ENCODE measurements at places on chromosomes 13 and 19.

DNA sequence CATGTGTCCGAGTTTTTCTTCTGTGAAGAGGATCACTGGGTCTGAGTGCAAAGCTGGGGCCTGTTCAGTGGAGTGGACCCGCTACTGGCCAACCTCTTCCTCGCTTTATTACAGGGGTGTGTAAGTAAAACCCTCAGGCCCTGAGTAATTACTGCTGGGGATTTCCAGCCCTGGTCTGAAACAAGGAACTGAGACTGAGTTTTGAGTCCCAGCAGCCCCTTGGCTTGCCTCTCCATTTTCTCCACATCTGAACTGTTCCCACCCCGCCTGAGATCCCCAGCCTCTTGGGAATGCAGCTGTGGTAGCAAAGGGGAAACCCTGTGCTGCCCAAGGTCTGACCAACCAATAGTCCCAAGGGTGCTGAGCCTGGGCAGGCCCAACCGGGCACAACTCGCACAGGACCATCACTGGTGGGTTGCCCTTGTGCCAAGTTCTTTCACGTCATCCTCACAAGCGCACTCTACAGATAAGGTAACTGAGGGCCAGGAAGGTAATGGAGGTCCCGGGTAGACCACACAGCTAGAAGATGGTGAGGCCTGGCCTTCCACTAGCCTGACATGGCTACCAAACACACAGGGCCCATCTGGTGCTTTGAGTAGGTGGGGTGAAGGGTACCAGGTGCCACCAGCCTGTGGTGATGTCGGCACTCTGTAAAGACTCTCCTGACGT, 13.7 kb upstream of the SLC35E1 start:
- peak; percentile 25 for DNase-seq

GRCh38 chr19:867301-867793, 7.9 kb downstream of the CFD start:
- DNase-seq: no peak

DNA sequence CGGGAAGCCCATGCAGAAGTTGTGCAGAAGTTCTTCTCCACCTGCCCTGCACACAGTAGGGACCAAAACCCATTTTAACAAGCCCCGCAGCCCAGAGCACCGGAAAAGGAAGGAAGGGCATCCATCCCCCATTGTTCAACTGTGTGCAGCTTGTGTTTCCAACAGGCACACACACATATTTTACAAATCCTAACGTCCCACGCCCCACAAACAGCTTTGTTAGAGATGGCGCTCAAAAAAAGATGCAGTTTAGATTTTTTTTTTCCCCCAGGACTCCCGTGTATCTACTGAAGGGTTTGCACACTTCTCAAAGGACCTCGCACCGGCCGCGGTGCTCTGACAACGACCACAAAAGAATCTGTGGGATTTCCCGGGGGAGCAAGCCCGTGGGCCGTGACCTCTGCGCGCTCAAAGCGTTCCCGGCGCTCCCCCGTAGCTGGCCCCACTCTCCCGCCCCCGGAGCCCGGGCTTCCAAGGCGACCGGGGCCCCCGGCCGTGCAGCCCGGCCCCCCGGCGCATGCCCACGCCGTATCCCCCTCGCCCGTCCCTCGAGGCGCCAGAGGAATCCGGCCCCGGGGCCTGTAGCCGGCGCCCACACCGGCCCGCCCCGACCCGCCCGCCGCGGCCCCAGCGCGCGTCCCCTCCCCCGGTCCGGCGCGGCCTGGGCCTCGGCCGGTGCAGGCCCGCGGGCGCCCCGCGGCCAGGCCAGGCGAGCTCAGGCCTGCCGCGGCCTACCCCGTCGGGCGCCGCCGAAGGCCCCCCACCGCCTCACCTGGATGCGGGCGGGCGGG, 523 bp downstream of the ELAVL1 start:
- no peak for DNase-seq

DNA sequence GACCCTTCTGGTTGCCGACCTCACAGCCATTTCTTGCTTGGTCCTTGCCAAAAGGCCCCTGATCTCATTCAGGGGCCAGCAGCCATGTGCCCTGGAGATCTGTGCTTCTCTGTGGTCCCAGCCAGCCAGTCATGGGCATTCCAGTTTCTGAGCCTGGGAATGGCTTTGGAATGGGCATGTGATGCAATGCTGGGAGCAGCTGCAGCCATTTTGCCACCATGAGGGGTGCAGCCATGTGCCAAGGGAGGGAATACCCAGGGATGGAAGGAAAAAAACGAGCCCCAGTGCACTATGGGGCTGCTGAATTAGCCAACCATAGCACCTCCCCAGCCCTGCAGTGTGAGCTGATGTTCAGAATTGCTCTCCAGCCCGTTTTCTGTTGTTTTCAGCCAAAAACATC, 26.3 kb downstream of the F2RL3 start:
- DNase-seq: no peak

Measured in Right ventricle myocardium inferior (tissue), 1 donor.